ENCODE measurements at places on chromosomes 16 and 17.

DNA sequence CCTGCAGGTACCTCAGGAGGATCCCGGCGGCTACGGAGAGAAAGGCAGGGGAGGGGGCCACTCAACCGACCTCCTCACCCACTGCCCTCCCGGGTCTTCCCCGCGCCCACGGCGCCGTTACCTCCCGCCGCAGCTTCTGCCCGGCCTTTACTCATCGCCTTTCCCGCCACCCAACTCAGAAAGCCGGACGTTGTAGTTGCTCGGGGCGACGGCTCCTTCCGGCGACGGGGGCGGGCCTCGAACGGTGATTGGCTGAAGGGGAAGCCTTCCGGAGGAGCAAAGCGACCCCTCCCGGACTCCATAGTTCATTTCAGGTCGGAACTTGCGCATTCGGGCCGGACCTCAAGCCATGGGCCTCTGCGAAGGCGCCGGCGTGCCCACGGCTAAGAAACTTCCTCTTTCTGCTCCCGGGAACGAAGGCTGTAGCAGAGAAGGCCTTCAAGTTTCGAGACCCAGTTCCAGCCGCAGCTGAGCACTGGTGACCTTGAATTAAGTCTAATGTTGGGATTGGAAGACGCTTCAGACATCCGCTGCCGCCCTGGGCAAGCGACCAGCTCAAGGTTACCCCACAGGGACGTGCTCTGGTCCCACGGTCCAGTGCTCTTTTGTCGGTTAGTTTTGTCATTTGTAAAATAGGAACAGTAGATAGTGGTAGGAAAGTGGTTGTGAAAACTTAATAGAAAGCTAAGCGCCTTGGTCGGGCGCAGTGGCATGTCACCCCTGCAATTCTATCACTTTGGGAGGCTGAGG, at the start of gene PSMC3IP:
PSMC3IP (minus strand) TSS at position 198 of the 750 bp plus-strand sequence; CDS start at position 155, 43 bp downstream.
- peak; percentile 94 for DNase-seq

- DNase-seq: no peak
These were observed 1.7 kb downstream of the STUB1 start for GRCh38 chr16:681746-682427.

DNA sequence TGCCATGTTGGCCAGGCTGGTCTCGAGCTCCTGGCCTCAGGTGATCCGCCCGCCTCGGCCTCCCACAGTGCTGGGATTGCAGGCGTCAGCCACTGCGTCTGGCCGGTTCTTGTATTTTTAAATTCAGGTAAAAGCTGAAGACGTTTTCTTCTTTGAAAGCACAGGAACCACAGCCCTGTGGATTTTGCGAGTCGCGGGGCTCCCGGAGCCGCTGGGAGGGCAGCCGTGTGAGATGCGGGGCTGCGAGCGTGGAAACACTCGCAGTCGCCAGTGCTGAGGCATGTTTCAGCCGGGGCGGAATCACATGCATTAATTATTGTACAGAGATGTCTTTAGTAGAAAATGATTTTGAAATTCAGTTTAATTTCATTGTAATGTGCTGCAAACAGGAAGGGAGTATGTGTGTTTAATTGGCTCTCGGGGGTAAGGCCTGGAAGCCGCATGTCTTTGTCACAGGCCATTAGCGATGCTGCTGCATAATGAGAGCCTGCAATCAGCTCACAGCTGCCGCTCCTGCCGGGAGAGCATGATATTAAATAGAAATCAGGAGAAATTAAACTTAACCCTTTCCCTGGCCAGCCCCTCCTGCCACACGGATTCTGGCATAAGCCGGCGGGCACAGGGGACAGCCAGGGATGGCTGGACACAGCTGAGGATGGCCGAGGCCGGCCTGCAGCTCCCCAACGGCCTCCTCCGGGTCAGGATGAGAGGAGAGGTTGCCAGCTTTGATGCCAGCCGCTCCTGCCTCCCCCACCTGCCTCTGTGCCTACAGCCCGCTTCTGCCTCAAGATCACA, 35.4 kb upstream of the CDH15 start:
- DNase-seq: no peak

DNA sequence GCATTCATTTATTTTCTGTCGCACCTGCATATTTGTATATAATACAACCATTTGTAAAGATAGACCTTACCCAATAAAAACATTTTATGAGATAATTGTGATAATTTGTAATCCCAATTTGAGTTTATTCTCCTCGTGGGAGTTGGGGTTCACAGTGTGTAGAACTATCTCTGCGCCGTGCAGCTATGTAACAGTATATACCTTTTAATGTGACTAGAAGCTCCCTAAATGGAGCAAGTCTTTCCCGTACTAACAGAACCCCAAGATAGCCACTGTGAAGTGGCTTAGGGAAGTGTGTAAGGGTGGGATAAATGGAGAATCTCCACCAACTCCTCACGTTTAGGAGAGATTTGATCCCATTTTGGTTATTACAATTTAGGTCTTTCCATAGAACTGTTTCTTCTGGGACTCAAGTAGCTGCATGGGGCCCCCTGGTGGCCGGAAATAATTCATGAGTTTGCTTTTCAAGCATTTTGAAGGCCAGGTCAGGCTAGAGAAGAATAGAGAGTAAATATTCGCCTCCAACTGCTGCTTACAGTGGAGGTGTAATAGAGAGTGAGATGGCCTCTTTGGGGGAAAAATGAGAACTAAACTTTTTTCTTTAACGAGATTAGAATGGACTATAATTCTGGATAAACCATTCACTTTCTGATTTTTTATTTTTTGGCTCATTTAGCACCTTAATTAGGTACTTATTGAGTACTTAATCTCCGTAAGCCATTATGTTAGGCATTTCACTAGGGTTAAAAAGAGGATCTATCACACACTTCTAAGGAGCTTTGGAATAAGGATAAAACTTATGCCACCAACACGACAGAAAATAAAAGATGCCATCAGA, 4.5 kb downstream of the TMEM100 start:
- DNase-seq: peak; percentile 11

All from naive thymus-derived CD8-positive, alpha-beta T cell (primary cell).